ENCODE measurements at places on chromosomes 6 and 20.

- DNase-seq, result no peak
These were observed 160.6 kb downstream of the GRM4 start for GRCh38 chr6:33985313-33985751.

DNA sequence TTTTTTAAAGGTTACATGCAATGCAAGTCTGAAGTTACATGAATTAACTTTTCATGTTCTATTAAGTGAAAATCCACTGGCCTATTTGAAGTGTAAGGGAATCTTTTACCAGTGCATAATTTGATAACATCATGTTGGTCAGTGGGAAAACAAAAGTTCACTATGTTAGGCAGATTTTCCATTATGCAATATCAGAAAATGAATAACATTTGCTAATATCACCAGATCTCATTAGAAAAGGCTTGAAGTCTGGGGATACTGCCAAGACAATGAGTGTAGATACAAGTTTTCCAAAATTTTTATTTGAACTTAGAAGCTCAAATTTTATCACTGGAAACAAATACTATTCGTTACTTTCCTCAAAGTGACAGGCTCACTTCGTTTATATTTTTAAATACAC lies 296.4 kb upstream of the CDH4 start:
- no peak for DNase-seq

DNA sequence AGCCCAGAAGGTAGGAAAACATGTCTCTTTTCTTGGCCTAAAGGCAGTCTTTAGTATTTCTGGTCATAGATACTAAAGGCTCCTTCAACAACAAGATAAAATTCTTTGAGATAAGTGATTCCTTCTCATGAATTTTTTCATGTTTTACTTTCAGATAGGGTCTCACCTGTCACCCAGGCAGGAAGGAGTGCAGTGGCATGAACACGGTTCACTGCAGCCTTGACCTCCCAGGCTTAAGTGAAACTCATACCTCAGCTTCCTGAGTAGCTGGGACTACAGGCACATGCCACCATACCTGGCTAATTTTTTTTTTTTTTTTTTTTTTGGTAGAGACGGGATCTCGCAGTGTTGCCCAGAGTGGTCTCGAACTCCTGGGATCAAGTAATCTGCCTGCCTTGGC lies 9.1 kb downstream of the PNLDC1 start:
- DNase-seq, result no peak

GRCh38 chr20:51622004-51622874 lies 79.7 kb upstream of the NFATC2 start:
- DNase-seq, result no peak

DNA sequence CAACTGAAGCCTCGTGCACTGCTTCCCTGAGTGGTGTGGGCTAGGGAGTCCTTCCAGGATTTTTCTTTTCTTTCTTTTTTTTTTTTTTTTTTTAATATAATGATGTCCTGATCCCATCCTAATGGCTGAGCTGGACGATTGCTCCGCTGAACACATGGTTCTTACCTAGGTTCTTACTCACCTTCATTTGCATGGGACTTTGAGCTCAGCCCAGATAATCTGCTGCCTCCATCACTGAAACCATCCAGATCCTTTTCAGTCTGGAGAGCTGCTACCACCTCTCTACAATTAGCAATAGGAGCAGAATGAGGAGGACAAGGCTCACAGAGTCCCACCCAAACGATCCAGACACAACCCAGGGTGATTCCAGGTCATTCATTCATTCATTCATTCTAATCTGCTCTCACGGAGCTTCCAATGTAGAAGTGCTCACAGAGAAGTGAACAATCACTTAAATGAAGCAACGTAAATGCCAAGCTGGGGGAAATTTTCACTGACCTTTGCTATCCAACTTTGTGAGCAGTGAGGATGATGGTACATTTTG lies 246.3 kb upstream of the RREB1 start:
- DNase-seq, result no peak

DNA sequence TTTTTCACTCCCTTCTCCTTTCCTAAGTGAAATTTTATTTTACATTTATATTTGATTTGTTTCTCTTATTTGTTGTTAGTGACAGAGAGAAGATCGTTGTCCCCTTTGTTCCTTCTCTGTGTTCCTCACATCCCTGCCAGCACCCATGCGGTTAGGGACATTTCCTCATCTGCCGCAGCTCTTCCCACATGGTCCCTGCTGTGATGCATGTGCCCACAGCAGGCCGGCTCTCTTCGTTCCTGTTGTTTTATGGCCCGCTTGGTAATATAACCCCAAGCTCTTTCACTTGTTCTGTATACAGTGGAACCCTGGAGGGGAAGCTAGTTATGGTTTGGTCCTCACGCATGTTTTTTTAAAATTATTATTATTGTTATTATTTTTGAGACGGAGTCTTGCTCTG lies 23.6 kb downstream of the DTD1 start:
- no peak for DNase-seq

- DNase-seq, result no peak
These were observed 1014.6 kb downstream of the GRIK2 start for GRCh38 chr6:102407886-102408741.

GRCh38 chr6:155269765-155270164 lies 6.0 kb downstream of the CLDN20 start:
- DNase-seq, result no peak

DNA sequence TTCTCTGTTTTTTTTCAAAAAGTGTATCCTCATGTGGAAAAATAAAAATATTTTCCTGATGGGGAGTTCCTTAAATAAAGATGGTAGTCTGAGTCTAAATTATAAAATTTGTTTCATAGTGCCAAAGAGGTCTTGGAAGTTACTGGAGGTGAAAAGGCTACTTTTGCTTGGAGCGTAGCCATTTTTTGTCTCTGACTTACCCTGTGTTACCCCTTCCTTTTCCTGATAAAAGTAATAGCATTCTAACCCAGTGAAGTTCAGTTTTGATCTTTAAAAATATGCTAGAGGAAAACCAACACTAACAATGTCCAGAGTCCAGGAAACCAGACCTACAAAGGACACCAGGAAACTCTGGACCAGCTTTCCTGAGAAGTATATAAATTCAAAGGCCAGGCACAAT lies 112.2 kb upstream of the FOXO3 start:
- DNase-seq, result no peak

DNA sequence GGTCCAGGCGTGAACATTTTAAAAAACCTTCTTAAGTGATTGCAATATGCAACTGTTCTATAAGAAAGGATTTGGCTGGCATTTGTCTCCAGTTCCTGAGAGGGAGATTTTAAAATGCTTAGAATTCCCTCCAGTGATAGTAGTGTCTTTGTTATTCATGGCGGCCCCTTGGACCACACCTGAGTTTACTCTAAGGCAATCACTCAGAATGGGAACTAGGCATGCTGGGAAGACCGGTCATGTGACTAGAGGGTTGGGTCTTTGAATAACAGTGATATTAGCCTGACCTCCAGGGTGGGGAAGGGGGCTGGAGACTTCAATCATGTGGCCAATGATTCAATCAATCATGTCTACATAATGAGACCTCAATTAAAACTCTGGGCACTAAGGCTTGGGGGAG lies 50.7 kb upstream of the UTRN start:
- DNase-seq, result no peak

DNA sequence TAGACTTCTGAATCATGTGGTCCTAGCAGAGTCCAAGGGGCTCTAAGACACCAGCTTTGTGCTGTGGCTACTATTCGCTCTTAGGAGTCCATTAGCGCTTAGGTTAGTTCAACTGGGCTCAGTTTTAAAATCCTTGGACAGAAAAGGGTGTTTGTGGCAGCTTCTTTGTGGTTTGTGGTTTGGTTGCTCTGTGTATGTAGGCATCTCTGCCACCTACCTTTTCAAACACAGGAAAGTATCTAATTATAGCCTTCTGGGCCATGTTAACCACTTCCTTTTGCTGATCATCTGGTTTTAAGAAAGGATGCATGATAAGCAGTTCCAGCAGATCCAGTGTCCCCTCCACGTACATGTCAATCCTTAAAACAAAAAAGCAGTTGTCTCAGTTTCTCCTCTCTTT lies 10.8 kb downstream of the GSTA4 start:
- no peak for DNase-seq

DNA sequence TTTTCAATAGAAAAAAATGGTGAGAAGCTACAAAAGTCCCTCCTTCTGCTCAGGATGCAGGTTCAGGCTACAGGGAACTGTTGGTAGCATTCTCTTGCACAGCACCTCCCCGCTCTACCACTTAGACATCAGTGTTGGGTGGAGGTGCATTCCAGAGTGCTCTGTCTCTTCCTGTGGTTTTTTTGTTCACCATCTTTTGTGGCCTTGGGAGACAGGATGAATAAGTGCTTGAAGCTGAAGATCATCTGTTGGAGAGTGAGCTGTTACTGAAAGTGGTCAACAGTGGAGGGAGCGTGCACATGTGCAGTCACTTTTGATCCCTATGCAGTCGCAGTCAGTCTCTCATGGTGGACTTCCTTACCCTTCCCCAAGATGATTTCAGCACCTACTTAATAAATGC lies 16.6 kb upstream of the BTBD3 start:
- peak; percentile 77 for DNase-seq

- no peak for DNase-seq
These were observed 60.0 kb downstream of the OR2J2 start for GRCh38 chr6:29230666-29231065.

DNA sequence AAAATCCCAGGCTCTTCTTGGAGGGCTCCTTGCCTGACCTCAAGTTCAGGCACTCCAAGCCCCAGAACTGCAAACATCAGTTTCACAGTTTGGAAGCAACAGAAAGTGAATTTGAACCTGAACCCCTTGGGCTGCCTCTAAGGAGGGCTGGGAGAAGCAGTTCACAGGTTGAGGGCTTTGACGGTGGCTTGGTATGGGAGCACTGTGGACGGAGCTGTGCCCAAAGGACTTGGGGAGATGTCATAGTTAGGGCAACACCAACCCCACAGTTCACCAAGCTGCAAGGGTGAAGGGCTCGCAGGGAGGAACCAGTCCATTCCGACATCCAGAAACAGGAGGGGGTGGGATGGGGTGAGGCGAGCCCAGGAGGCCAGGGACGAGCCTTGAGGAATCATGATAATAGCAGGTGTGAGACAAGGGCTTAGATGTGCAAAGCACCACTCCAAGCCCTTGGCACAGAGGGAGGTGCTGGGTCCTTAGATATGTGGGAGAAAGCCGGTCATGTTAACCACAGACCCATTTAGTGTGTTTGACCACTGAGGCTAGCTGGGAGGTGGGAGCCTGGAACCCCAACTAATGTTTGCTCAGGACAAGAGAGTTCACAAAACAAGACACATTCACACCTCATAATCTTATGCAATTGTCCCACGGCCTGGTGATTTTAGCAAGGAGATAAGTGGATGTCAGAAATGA lies 4.3 kb downstream of the CEBPB start:
- no peak for DNase-seq

DNA sequence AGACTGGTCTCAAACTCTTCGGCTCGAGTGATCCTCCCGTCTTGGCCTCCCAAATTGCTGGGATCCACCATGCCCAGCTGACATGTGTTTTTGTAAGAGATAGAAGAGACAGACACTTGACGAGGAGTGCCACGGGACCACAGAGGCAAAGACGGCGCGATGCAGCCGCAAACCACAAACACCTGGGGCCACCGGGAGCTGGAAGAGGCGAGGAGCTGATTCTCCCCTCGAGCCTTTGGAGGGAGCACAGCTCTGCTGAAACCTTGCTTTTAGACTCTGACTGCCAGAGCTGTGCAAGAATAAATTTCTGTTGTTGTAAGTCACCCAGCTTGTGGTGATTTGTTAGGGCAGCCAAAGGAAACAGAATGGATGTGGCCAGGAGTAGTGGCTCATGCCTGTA lies 46.9 kb downstream of the TFAP2C start:
- no peak for DNase-seq

- peak; percentile 68 for DNase-seq
These were observed 547.6 kb downstream of the HAO1 start for GRCh38 chr20:7392542-7393206.

- DNase-seq, result no peak
These were observed 6.0 kb downstream of the PPIL6 start for GRCh38 chr6:109434456-109434855.

DNA sequence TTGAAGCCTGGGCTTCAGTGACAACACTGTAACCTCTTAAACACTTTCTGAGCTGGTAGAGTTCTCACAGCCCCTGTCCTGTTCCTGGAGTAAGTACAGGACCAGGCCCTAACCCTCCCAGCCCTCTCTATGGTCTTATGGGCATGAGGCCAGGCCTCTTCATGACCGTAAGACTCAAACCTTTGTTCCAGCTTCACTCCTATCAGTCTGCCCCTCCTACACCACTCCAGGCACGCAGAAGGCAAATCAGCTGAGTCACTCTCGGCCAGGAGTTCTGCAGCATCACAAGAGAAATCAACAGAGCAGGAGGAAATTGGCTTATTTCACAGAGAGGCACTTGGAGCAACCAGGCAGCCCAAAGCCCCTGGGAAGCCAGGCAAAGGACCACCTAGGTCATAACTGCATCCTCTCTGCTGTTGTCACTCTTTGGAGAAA lies 25.3 kb upstream of the CHD6 start:
- DNase-seq, result peak; percentile 5

GRCh38 chr6:26445934-26446667 lies 5.8 kb downstream of the BTN3A3 start:
- no peak for DNase-seq

- DNase-seq, result no peak
These were observed 86.5 kb upstream of the E2F3 start for GRCh38 chr6:20314866-20315845.

DNA sequence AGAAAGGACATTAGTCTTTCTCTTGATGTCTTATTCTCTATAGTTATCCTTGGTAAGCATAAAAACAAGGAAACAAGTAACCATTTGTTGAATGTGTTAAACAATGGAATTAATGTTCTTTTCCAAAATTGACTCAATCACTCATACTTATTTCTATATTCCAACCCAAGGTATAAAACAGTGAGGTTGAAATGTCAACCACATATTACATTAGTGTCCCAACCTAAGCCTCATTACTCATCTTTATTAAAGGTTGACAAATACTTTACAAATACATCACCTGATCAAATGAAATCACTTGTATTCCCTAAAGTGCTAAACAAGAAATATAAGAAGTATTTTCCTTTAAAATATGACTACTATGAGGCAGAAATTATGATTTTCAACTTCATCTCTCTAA lies 100.5 kb downstream of the ASCC3 start:
- DNase-seq, result no peak

DNA sequence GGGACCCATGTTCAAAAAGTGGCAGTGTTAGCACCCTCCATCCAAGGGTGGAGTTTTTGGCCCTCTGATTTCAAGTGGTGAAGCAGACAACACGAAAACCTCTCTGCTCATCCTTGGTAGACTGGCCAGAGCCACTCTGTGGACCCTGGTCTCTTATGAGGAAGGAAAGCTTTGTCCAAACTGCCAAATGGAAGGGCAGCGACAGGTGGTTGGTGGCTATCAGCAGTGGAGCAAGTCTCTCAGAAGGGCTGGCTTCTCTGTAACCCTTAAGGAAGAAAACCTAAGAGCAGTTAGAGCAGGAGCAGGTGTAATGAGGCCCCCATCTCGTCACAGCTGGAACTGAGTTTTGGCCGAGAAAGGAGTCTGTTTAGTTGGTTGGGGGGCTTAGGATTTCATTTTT lies 155.8 kb downstream of the SLC16A10 start:
- DNase-seq, result no peak

- DNase-seq, result no peak
These were observed 93.4 kb upstream of the DEFB112 start for GRCh38 chr6:50143011-50143719.
